NCI-H1417 treated with DMSO at 0.1 percent for 48 hours (cell line): ENCODE measurements at places on chromosomes 7 and 10.
A peak's percentile ranks its signal among the peaks of the same experiment; 100 is the strongest.

GRCh38 chr7:44288381-44288685 is 37.1 kb downstream of the CAMK2B start:
- no peak for DNase-seq

DNA sequence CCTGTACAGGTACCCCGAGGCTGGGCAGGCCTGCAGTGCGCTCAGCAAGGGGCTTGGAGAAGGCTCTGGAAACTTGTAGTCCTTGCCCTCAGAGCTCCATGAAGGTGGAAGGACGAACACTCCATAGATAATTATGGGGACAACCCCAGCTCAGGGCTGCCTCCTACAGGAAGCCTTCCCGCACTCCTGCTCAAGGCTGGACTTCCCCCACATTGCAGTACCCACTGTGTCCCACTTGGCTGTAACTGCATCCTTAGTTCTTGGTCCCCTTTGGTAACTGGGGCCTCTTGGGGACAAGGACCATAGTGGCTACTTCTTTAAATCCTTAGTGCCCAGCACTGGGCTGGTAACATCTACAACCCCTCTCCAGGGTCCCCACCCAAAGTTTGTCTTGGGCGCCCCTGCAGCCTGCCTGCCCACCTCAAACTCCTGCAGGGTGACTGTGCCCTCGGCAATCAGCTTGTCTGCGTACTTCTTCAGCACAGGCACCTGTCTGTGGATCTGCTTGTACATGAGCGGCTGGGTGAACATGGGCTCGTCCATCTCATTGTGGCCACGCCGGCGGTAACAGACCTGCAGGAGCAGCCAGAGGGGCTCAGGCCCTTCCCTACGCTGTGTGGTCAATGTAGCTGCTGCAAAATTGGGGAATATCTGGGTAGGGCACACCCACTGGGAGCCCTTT is 17.1 kb downstream of the OGDHL start:
- DNase-seq = no peak

DNA sequence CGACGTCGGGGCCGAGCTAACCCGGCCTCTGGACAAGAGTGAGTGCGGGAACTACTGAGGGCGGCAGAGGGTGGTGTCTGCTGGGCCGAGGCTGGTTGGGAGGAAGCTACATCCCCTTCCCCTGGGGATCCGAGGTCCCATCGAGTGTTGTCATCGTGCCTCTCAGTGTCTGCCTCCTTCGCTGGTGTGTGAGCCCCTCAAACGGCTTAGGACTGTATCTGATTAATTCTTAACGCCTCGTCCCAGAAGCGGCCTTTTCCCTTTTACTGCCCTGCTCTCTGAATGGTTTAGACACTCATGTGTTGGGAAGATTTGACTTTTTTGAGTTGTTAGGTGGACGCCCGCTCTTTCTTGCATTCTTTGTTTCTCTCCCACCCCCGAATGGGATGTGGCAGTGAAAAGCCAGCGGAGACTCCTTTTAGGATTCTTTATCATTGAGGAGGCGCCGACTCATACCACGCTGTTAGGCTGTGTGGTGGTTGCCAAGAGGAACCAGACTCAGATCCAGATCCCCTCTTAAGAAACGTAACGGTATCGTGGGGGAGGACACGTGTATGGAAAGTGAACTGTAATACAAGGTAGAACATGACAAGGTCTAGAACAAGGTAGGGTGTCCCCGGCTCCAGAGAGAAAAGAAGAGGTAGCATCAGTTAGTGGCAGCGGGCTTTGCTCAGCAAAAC is 631 bp downstream of the SUPV3L1 start:
- no peak for DNase-seq

GRCh38 chr10:108445746-108446145 is 1281.2 kb upstream of the SORCS1 start:
- DNase-seq = no peak

- DNase-seq = no peak
Observed at GRCh38 chr7:51591223-51591622, 274.6 kb upstream of the COBL start.

DNA sequence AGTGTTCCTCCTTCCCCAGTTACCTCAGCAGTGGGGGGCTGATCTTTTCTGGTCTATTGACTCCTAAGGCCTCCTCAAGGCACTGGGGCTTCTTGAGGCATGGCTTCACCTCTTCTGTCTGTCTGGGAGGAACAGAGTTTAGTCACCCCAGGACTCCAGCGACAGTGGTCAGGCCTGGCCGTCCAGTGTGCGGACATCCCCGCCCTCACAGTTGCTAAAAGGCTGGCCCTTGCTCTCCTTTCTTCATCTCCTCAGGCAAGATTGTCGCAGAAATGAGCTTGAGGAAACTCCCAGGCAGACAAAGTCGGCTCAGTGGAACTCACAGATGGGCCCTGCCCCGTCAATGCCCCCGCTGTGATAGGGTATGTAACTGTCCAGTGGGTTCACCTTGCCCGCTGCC is 7.0 kb upstream of the FFAR4 start:
- DNase-seq = no peak

- DNase-seq = no peak
Observed at GRCh38 chr10:106615081-106615480, 549.4 kb downstream of the SORCS1 start.

DNA sequence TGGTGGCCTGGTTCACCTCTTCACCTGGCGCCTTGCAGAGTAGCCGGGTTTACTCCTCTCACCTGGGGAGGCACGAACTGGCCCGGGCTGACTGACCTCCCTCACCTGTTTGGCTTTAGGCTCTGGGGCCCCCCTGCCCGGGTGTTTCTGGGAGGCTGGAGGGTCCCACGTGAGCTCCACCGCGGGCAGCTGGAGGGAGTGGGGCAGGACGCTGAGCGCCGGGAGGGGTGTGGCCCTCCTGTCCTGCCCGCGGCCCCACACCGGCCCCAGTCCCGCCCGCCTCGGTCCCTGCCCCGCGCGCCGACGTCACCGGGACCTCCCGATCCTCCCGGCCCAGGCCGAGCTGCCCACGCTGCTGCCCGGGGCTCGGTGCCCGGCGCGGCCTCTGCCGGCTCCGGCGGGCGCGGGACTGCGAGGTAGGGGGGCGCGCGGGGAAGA is at the start of gene AMZ1:
TSS of gene AMZ1 (plus strand) at position 322 of the 438 bp plus-strand sequence. CDS start 12,250 bp downstream, outside the sequence.
- no peak for DNase-seq

GRCh38 chr10:74292871-74293427 is 141.9 kb downstream of the ADK start:
- DNase-seq = peak; percentile 51

- DNase-seq = no peak
Observed at GRCh38 chr10:5506246-5506645, 6.9 kb upstream of the CALML5 start.
